ENCODE measurements at places on chromosomes 2 and 18. TPM values are rescaled to one million over a fixed set of nuclear protein-coding genes. Genes with fewer than 3 reads are reported as not detected.

NCK2 gene
- 42.0 TPM for total RNA-seq

C2orf81 gene
- total RNA-seq, result 0.34 TPM

DNAJB2 gene
- 33.1 TPM for total RNA-seq

NFU1 gene
- total RNA-seq, result 36.3 TPM

IL1F10 gene
- not detected for total RNA-seq

CLASP1 gene
- total RNA-seq, result 76.8 TPM

ELP2 gene
- total RNA-seq, result 58.1 TPM

SEMA4F gene
- total RNA-seq, result 11.3 TPM

SULT1C2 gene
- total RNA-seq, result not detected

IGFBP5 gene
- 23.4 TPM for total RNA-seq

CTLA4 gene
- total RNA-seq, result not detected

CDKL4 gene
- not detected for total RNA-seq

- no peak for DNase-seq
Observed at GRCh38 chr18:55343396-55344073, 244.5 kb downstream of the TCF4 start.

DNA sequence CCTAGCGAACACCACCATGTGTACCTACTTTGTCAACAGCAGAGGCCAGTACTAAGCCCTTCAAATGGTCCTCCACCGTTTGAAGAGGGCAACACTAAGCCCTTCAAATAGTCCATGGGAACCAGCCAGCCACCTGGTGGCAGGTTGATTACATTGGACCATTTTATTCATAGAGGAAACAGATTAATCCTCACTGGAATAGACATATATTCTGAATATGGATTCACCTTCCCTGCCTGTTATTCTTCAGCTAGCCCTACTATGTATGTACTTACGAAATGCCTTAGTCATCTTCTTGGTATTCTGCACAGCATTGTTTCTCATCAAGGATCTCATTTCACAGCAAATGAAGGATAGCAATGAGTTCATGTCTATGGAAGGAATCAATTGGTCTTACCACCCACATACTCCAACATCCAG lies 10.0 kb upstream of the ZNF396 start:
- no peak for DNase-seq

- no peak for DNase-seq
Observed at GRCh38 chr18:44876024-44876423, 195.3 kb downstream of the SETBP1 start.

- no peak for DNase-seq
Observed at GRCh38 chr18:70019136-70019535, 71.5 kb upstream of the CD226 start.

DNA sequence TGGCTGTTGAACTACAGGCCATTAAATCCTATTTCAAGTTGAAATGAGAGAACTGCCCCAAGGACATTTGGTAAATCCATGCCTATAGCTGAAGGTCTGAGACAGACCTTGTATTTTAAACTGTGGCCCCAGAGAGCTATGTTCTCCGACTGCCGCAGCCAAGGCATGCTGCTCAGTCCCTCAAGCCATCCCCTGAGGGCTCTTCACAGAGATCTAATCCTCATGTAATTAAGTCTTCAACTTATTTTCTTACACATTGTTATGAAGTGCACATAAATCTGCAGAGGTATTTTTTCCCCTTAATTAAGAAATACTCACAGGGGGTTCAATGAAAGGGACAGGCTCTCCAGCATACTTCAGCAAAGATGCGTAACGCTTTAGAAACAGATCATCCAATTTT lies 50.6 kb downstream of the ABCG8 start:
- no peak for DNase-seq

DNA sequence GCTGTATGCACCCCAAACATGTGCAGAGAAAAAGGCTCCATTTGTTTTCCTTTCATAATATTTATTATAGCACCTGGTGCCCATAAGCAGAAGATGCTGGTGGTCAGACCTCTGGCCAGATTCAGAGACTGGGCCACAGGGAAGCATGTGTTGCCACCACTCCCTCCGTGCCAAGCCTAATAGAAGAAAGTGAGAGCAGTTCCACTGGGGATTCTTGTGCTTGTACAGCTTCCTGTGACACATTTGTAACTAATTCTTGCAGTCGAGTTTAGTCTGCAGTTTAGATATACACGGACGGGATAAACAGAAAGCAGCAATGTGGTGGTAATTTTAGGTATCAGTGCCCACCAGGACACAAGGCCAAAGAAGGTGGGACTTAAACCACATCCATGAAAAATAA lies 135.4 kb upstream of the PIEZO2 start:
- no peak for DNase-seq

DNA sequence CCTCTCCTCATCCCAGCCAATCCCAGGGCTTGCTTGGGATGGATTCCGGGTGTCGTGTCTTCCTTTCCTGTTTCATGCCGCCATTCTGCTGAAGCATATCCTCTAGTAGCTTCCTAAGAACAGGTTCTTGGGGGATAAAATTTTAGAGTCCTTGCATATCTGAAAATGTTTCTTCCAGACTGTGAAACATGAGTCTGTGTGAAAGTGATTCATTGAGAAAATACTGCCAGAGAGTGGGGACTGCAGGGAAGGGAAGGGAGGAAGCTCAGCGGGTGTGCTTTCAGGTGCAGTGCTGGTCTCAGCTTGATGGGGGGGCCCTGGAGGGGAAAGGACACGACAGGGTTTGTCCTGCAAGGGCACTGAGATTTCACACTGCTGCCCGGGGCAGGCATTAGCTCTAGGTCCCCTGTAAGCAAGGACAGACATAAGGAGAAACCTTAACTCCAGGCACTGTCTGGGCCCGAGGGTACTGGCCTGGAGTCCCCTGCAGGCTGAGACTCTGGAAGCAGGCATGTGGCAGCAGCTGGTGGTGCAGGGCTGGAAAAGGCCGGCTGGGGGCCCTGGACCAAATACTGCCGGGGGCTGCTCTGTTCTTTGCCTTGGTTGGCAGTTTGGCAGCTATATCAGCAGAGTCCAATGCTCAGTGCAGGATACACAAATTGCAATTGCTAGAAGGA lies 97.6 kb upstream of the HS6ST1 start:
- DNase-seq, result no peak

- no peak for DNase-seq
Observed at GRCh38 chr2:240429872-240430491, 5.5 kb upstream of the GPC1 start.

GRCh38 chr2:101748000-101748399 lies 50.5 kb downstream of the MAP4K4 start:
- DNase-seq, result no peak

GRCh38 chr2:132953771-132954170 lies 283.8 kb upstream of the LYPD1 start:
- DNase-seq, result no peak

DNA sequence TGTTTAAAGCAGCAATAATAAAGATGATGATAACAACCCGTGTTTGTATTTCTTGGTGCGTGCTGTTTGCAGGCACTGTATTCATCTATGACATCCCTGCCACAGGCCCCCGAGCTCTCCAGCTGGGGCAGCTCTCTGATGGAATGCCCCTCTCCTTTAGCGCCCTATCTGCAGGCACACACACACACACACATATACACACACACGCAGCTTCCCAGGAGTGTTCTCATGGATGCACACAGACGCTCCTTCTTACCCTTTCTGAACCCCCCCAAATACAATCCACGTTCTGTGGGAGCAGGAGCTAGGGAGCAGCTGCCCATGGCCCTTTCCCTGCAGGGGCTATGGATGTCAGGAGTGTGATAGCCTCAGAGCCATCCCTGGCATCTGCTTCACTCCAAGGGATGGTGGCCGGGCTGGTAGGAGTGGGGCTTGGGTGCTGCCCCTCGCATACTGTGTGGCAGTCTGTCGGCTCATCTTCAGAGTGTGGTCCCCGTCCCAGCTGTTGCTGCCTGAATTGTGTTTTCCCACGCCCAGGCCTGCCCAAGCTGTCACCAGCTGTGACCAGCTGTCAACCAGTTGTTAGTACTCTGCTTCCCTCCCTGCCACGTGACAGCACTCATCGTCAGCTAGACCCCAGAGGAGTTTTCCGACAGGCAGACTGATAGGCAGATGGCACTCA lies 50.8 kb upstream of the MYCN start:
- no peak for DNase-seq

DNA sequence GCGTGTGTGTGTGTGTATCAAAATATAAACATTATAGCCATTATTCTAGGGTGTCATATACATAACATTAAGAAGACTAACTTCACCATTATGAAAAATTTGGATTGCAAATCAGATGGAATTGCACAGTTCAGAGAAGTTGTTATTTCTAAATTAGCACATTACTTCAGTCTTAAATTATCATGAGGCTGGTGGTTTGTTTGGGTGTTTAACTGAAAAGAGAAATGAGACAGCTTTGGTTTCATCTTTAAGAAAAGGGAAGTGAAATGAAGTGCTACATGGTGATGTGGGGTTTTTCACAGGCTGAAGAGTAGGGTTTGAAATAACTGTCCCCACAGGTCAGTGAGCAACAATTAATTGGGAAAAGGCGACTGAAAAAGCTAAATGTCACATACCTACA lies 161.2 kb upstream of the XIRP2 start:
- DNase-seq, result no peak

GRCh38 chr2:27448381-27448780 lies 6.2 kb downstream of the KRTCAP3 start:
- DNase-seq, result no peak

GRCh38 chr2:71610671-71611070 lies 157.3 kb downstream of the DYSF start:
- DNase-seq, result no peak

DNA sequence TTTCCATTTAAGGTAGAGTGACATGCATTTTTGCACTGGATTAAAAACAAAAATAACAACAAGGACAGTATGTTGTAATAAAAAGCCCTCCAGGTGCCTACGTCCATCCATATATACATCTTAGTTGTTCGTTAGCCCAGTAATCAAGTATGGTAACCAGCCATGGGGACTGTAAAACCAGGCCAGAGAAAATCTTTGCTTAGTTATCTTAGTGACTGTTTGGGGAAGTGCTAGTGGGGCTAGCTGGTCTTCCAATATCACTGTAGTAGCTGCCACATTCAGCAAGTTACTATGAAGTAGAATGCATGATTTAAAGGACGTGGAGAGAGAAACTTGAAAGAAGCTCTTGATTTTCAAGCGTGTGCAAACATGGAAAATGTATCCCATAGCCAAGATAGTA lies 95.9 kb upstream of the STON1 start:
- DNase-seq, result no peak

GRCh38 chr2:198127627-198128026 lies 323.2 kb downstream of the PLCL1 start:
- DNase-seq, result peak; percentile 51

GRCh38 chr2:124180635-124181034 lies 155.5 kb downstream of the CNTNAP5 start:
- peak; percentile 34 for DNase-seq

DNA sequence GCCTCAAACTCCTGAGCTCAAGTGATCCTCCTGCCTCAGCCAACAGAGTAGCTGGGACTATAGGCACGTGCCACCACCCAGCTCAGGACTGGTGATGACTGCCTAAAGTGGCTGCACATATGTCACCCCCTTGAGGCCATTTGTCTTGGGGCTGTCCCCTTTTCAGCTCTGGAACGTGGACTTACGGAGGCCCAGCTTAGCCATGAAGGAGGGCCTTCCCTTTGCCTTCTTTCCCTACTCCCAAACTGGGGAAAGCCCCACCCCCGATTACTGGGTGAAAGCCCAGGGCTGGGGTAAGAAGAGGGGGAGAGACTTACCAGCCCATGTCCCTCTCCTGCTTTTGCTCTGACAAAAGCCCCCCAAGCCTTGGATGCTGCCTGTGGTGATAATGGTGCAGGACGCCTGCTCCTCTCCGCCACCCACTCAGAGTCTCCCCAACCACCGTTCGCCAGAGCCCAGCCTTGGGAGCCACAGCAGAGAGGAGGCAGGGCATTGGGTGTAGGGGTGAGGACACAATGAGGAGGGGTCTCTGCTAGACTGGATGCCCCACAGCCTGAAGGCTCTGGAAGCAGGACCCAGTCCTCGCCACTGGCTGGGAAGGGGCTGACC lies 2.5 kb upstream of the DUSP2 start:
- no peak for DNase-seq

- DNase-seq, result no peak
Observed at GRCh38 chr2:200702646-200703118, 109.0 kb upstream of the BZW1 start.

- no peak for DNase-seq
Observed at GRCh38 chr2:46361920-46362666, 64.9 kb downstream of the EPAS1 start.

DNA sequence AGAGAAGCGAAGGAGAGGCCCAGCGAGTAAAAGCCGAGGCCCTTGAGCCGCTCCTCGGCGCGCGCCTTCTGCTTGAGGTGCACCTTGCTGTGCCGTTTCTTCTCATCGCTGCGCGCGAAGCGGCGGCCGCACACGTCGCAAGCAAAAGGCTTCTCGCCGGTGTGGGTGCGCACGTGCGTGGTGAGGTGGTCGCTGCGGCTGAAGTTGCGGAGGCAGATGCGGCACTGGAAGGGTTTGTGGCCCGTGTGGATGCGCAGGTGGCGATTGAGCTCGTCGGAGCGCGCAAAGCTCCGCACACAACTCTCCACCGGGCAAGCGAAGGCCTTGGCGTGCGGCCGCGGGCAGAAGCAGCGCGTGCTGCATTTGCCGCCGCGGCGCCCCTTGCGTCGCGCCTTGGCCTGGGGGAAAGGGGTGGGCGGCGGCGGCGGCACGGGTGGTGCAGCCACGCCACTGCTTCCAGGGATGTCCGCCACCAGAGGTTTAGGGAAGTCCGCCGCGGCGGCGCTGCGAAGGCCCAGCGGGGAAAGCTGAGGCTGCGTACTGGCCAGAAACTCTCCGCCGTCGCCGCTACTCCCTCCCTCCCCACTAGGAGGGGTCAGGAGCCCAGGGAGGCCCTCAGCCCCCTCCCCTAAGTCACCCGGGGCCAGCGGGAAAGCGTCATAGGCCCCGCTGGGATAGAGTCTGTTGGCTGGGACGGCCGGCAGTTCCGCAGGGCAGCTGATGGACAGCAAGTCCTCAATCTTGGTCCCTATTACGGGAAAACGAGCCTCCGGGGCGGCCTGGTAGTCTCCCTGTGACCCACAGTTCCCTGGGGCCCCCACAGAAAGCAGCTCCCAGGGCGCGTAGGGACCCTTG lies 1.7 kb downstream of the EGR4 start:
- DNase-seq, result no peak

GRCh38 chr2:203835892-203836800 lies 31.4 kb upstream of the CTLA4 start:
- DNase-seq, result no peak

GRCh38 chr2:148110184-148110583 lies 89.3 kb downstream of the MBD5 start:
- DNase-seq, result no peak

- no peak for DNase-seq
Observed at GRCh38 chr2:71460056-71460455, 6.7 kb downstream of the DYSF start.

DNA sequence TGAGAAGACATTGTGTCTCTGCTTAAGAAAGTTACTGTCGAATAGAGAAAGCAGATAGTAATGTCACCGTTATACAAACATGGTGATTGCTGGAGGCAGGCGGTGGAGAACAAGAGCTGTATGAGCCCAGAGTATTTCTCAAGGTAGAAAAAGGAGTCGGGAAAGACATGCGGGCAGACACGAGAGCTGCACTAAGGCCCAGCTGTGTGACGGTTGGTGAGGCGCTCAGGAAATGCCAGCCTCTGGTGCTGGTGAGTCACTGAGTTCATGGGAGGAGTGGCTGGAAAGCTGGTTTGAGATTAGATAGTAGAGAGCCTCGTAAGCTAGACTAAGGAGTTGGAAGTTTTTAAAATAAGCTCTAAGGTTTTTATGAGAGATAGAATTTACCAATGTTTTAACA lies 390.9 kb upstream of the TRIB2 start:
- peak; percentile 44 for DNase-seq

GRCh38 chr18:74774486-74774885 lies 176.8 kb downstream of the ZNF407 start:
- DNase-seq, result no peak

- DNase-seq, result no peak
Observed at GRCh38 chr18:25648716-25649260, 296.8 kb upstream of the ZNF521 start.

Data from glomerular endothelial cell (primary cell).